ENCODE measurements at places on chromosomes 12 and 14.
A peak's percentile ranks its signal among the peaks of the same experiment; 100 is the strongest.

DNA sequence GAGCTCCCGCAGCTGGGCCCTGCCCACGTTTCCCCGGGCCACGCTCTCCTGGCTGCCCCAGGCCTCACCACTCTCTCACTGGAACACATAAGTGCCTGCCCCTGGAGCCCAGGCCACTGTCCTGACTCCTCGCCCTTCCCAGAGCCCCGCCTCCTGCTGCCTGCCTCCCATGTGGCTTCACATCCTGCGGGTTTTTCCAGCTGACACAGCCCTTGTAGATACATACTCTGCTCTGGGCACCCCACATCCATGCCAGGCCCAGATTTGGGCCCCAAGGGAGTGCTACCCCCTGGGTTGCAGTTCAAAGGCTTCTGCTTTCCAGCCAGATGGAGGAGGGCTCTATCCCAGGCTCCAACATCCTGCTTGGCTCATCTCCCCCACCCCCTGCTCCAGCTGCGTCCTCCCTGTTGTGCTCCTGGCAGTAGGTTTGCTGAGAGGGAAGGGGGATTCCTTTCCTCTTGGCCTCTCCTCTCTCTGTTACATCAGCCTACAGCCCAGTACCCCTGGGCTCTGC, 60.1 kb downstream of the TSPAN9 start:
- no peak for DNase-seq

GRCh38 chr14:54623279-54624004, 56.5 kb downstream of the SAMD4A start:
- no peak for DNase-seq

- no peak for DNase-seq
These were observed 44.6 kb downstream of the TRAFD1 start for GRCh38 chr12:112169966-112170365.

GRCh38 chr12:22406627-22407026, 72.1 kb upstream of the ST8SIA1 start:
- no peak for DNase-seq

- no peak for DNase-seq
These were observed 72.9 kb upstream of the DDX11 start for GRCh38 chr12:31000751-31001150.

DNA sequence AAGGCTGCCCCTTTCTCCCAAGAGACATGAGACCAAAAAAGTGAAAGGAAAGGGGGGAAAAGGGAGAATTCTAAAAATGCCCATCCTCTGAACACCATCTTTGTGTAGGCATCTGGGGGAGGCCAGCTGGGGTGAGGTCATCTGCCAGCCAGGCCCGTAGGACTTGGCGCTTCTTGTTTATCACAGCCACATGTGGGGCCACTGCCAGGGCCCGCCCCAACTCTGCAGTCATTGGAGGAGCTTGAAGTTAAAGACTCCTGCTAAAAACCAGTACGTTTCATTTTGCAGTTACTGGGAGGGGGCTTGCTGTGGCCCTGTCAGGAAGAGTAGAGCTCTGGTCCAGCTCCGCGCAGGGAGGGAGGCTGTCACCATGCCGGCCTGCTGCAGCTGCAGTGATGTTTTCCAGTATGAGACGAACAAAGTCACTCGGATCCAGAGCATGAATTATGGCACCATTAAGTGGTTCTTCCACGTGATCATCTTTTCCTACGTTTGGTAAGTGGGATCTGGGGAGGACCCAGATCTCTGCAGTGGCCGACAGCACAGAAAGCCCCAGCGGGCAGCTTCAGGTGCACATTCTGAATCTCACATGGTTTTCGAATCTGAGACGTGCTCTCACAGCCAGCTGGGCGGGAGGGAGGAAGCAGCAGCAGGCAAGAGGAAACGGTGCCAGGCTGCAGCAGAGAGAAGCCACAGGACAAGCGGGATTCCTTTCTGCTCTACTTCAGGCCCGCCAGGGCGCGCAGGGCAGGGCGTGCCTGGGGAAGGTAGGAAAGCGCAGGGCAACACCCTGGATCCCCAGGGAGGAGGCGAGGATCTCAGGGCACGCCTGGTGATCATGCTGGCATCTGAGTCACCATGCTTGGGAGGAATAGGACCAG, at the start of gene P2RX7:
Gene P2RX7, plus strand, starts transcription at position 276 of the 881 bp plus-strand sequence. Its CDS starts 95 bp downstream, at position 371.
- peak; percentile 35 for DNase-seq

- no peak for DNase-seq
These were observed 3.4 kb upstream of the MYRFL start for GRCh38 chr12:69821456-69822159.

DNA sequence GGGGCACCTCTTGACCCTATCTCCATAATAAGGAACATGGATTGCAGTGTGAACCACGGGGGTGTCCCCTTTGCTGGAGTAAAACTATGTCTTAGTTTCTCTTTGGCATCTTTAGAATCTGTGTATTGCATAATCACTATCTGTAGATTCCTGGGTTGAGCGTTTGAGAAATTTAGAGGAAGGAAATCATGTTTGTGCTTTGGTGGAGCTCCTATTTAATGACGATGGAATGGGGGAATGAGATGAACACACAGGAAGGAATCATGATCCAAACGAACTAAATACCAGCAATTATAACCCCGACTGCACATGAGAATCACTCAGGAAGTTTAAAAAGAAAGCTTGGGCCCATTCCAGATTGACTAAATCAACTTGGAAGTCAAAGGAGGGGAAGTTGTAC, 1.3 kb upstream of the MYG1 start:
- no peak for DNase-seq

GRCh38 chr12:56578983-56579546, 51.1 kb downstream of the BAZ2A start:
- DNase-seq = no peak

DNA sequence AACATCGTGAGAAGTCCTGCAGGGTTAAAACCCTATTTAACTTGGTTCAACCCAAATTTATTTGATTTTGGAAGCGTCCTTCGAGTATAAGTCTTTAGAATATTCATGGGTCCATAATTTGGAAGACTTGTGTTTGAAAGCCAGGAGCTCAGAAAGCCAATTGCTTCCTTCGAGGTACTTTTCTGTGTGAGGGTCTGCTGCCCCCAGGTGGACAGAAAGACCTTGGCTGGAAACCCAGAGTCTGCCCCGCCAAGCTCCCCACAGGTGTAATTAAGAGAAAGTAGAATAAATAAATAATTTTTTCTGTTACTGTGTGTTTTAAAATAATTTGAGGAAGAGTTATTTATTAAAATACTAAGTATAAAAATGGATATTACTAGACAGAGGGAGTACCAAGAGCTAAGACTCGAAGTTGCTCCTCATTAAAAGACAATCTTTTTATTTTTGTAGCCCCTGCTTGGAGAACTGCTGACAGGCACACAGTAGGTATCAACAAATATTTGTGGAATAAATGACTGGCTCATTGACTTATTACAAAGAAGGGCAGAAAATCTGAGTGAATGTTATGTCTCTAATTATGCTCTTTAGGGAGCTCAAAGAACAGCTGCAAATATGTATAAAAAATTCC, 105.8 kb downstream of the PAH start:
- DNase-seq = no peak

DNA sequence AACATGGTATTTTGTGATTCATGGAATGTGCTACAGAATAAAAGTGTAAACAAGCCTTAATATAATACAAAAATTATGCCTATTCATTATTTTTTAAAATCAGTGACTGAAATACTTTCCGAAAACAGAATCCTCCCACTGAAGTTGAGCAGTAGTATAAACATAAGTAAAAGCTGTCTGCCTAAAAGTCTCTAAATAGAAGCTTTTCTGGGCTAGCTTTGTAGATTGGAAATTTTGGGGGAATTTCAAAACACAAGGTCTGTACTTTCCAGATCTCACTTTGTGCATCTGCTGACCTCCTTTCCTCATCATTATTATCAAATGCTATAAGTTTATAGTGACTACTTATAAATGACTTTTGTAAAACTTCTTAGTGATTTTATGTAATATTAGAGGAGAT, 80.4 kb upstream of the TRHDE start:
- DNase-seq = no peak

DNA sequence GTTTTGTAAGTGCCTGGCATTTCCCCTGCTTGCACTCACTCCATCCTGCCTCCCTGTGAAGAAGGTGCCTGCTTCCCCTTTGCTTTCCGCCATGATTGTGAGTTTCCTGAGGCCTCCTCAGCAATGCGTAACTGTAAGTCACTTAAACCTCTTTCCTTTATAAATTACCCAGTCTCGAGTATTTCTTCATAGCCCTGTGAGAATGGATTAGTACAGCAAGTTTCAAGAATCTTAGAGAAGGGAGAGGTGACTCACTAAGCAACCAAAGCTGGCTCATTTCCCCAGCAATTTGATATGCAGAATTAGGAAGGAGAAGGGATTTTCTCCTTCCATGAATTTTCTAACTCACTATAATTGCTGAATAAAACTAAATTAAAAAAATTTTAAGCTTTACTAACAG, 251.0 kb upstream of the FOXG1 start:
- no peak for DNase-seq

GRCh38 chr12:76057326-76057725, 25.8 kb upstream of the PHLDA1 start:
- DNase-seq = no peak

DNA sequence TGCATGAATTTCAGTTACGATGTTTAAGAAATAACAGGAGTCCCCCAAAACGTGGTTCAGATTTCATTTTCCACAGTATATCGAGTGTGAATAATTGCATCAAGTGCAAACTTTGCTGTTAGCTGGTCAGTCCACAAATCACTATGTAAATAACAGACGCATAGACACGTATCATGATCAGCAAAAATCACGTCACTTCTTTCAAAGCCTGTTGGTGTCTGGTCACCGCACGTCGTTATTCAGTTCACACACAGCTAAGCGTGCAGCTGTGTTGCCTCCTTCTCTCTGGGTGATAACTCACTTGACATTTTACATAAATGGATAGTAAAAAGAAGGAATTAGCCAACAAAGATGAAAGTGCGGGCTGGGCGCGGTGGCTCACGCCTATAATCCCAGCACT, 126.8 kb upstream of the MED13L start:
- DNase-seq = no peak
